Activated T-cell treated with anti-CD3 and anti-CD28 coated beads for 48 hours (primary cell): ENCODE measurements at places on chromosomes 3 and 15.

- no peak for DNase-seq
These were observed 45.6 kb downstream of the TLE3 start for GRCh38 chr15:70051948-70052633.

DNA sequence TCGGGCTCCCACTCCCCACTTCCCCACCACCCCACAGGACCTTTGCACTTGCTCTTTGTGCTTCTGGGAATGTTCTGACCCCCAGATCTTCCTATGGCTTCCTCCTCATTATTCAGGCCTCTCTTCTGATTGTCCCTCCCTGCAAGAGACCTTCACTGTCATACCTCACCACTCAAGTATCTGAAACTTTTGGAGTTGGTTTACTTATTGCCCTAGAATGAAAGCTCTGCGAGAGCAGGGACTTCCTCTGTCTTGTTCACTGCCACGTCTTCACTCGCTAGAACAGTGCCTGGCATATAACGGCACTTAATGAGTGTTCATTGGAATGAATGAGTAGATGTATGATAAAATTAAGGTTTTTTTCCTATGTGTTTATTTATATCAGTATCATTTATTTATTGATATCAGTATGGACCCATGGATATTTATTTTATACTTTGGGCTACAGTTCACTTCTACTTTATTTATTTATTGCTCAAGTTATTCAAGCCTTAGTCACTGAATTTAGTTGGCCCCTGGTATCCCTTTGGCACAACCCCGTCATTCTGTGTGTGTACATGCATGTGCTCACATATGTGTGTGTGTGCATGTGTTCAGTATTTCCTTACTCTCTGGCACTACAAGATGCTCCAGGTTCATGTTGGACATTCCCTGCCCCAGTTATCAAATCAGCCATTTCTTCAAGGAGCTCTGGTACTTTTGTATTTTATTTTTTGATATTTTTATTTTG is 197.6 kb downstream of the THSD4 start:
- DNase-seq: no peak

GRCh38 chr3:168073842-168074605 is 21.7 kb downstream of the GOLIM4 start:
- no peak for DNase-seq

DNA sequence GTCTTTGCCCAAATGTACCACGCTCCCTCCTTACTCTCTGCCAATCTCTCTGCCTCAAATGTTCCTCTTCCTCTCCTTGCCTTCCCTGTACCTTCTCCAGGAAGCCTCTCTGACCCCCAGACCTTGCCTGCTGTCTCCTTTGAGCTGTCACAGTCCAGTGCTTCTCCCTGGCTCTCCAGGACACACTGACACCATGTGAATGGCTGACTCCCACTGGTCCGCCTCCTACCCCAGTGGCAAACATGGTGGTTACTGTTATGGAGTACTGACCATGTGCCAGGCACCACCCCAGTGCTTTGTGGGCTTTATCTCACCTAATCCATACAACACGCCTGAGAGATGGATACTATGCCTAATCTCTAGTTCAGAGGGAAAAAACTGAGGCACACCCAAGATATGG is 141.9 kb downstream of the TPRA1 start:
- DNase-seq: no peak

DNA sequence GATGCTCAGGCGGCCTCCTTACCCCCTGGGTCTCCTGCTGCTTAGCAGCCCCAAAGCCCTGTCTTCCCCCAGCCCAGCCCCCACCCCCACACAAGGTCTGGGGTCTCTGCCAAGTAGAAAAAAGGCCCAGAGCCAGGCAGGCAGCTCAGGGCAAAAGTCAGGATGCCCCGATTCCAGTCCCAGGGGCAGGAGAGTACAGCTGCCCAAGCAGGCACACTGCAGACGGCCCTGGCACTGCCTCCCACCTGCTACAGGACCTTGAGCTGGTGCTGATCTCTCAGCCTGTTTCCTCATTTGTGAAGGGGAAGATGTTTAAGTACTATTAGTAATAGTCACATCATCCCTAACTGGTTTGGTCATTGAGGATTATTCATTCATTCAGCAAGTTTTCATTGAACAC is 12.6 kb downstream of the TMEM43 start:
- no peak for DNase-seq

DNA sequence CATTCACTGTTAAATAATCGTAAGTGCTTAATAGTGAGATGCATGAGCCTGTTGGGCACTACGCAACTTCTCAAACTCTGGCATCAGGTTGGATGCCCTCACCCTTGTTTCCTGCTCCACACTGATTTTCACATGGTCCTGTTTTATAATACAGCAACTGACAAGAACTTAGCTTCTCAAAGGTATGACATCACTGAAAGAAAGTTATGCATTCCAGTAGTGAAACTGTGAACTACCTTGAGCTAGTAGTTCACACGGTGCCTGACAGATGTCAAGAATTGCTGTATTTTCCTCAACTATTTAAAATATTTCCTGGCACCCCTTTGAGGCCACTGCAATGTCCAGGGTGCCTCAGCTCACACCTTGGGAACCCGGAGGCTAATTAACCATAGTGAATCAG is 327.5 kb downstream of the RORA start:
- DNase-seq: no peak

DNA sequence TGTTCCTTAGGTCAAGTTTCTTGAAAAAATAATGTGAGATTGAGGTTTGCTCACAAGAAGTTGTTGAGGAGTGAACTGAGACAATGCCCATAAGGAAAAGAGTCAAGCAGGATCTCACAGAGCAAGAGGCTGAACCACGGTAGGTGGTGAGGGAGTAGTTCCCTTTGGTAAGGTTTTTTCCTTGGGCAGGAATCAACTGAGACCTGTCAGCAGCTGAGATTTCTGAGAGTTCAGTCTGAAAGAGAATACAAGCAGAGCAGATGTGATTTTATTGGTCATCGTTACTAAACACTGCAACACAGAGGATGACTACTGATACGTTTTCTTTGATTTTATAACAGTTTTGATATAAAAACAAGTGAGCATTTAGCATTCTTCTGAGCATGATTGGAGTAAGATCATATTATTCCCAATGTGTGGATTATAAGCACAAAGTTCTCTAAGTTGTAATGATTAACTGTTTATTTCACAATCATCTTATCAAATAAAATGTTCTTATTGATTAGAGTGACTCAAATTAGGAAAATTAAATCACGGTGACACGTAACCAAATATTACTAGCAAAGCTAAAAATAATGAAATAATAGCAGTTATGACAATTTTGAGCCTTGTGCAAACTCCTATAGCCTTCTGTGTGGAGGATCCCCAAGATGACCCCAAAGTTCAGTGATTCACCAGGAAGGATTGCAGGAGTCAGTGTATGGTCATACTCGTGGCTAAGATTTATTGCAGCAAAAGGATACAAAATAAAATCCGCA is 346.2 kb upstream of the ZNF717 start:
- no peak for DNase-seq

- DNase-seq: no peak
These were observed 3.2 kb downstream of the UBE2E2 start for GRCh38 chr3:23206366-23206765.

GRCh38 chr3:150581174-150581573 is 21.9 kb upstream of the SELENOT start:
- no peak for DNase-seq

DNA sequence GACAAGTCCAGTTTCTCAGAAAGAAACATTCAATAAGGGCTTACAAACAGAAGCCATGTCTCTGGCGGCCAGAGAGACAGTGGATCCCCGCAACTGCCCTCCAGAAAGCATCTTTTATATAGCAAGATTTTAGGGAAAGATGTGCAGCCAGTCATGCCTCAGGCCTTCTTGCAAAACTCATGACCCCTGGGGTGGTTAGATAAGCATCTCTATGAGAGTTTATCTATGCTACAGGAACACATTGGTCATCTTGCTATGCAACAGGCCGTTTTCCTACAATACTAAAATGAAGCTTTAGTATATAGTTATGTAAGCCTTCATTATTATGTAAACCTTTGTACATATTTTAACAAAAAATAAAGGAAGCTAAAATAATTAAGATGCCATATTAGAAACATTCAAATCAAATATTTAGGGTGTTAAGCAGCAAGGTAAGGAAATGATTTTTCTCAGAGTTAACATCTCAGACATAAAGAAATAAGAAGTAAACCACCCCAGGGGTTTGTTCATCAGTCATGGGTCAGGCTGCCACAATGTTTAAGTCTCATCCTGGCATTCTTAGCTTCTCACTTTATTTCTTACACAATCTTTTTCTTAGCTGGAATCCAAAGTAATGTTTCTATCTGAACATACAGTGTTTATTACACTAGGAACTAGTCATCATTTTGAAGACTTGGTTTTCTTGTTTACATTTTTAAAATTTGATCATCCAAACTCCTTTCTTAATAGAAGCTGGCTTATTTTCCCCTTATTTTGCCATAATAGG is 6.3 kb upstream of the FSIP1 start:
- DNase-seq: no peak

DNA sequence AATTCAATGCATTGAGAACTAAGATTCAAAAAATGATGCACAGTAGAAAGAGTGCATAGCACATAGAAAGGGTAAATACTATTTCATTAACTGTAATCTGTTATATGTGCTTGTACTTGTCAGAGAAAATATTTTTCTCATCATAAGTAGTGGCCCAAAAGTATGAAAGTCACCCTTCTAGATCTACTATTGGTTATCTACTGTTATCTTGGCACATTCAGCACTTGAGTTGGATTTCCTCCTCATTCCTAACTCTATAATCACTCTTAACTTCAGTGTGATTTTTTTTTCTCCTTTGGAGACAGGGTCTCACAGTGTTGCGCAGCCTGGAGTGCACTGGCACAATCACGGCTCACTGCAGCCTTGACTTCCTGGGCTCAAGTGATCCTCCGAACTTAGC is 194.4 kb downstream of the PCCB start:
- no peak for DNase-seq

- peak; percentile 81 for DNase-seq
These were observed at the start of gene MAN2A2 for GRCh38 chr15:90902840-90903732. MAN2A2 (plus strand) TSS chr15:90903302; CDS start chr15:90904208, 906 bp downstream.

- no peak for DNase-seq
These were observed 266.4 kb upstream of the CDIN1 start for GRCh38 chr15:36313021-36313420.

DNA sequence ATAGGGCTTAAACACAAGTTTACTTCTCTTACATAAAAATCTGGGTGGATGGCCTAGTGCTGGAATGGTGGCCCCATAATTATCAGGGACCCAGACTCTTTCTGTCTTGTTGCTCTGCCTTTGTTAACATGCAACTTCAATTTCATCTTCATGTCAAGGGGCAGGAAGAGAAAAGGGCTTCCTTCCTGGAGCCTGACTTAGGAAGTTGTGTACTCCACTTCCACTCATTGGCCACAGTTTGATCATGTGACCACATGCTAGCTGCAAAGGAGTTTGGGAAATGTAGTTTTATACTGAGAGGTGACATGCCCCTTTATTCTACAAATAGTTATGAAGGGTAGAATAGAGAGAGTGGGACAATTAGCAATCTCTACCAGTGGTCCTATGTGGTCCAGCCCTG is 39.3 kb downstream of the RHCG start:
- no peak for DNase-seq

DNA sequence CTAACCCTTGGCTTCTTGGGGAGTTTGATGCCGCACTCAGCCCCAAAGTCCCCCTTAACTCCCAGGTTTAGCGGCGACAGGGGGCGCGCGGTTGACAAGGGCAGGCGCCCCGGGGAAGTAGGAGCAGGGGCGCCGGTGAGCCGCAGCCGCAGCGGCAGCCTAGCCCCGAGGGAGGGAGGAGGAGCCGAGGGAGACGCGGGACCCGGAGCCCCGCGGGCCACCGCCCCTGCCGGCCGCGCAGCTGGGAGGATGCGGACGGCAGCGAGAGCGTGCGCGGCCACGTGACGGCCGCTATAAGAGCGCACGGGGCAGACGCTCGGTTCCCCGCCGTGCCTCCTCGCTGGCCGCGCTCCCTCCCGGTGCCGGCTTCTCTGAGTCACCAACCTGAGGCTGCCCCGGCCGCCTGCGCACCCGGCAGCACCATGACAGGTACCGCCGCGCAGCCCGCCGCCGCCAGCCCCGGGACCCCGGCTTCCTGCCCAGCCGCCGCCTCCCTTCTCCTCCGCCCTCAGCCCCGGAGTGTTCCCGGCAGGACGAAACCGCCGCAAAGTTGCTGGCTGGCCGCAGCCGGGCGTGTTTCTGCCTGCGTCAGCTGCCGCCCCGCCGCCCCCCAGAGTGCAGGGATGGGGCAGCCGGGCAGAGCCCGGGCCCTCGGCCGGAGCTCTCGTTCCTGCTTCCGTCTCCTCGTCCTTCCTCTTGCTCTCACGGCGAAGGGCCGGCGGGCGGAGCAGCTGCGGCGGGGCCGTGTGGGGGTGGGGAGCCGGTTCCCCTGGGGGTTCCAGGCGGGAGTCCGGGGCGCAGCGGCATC is at the start of gene GYG1:
TSS of gene GYG1 (plus strand) at position 322 of the 808 bp plus-strand sequence. CDS start at position 423, 101 bp downstream.
- DNase-seq: peak; percentile 71

DNA sequence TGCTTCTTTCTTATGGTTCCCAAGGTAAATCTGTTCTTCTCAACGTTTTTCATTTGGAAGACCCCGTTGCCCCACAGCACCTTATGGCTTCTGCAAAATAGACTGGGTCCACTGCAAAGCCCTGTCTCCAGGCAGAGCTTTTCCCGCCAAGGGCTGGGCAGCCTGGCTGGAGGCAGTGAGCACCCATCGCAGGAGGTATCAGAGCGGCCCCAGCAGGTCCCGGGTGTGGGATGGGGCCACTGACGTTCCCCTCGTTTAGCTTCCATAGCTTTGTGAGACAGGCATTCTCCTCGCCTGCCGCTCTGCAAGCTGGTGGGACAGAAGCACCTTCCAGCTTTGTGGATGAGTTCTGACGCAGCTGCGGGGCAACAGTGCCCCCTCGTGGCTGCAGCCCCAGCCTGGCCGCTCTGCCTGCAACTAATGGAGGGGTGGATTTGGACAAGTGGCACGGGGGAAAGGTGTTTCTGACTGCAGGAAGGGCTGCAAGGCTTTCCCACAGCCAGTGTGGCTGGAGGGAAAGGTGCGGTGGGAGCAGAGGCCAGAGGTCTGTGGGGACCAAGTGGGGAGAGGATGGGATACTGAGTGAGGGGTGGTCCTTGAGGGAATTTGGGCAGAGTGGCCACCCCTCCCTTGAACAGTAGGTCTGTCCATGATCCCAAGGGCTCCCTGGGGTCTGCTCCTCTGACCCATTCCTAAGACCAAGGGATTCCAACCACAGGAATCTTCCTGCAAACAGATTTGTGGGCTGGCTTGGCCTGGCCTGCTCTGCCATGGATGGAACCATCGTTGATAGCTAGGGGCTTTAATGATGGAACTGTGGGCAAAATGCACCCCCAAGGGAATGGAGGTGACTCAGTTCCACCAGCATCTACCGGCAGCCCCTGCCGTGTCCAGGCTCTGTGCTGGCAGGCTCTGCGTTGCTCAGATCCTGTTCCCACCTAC is 99.4 kb downstream of the FBLN2 start:
- DNase-seq: peak; percentile 76

GRCh38 chr3:123818921-123819429 is 65.2 kb downstream of the MYLK start:
- no peak for DNase-seq
